ENCODE measurements at places on chromosomes 16 and 17. TPM values are rescaled to one million over a fixed set of nuclear protein-coding genes. Genes with fewer than 3 reads are reported as not detected.

FOXF1 gene
- total RNA-seq, result 0.10 TPM

PDE6G gene
- total RNA-seq, result 0.35 TPM

ATP2C2 gene
- not detected for total RNA-seq

P2RX1 gene
- not detected for total RNA-seq

Data from HT1080 (cell line).